Spleen (tissue), 13 donors: ENCODE measurements at places on chromosomes 12 and 14. TPM values are rescaled to one million over a fixed set of nuclear protein-coding genes. Genes with fewer than 3 reads are reported as not detected.

EML5 gene
- 2.7 TPM for total RNA-seq

ASIC1 gene
- 0.91 TPM for total RNA-seq

- no peak overlapping the region for H3K4me3 ChIP-seq
- H3K27ac ChIP-seq = no peak overlapping the region
- no peaks in the 10 kb centered on the region for H3K27me3 ChIP-seq
- peaks cover 6% of the 10 kb centered on the region for H3K4me1 ChIP-seq
- peaks cover 41% of the 10 kb centered on the region for H3K36me3 ChIP-seq
These were observed 266.9 kb downstream of the CCDC91 start for GRCh38 chr12:28456934-28457710.

CYP46A1 gene
- total RNA-seq = 0.85 TPM

GRCh38 chr12:29200586-29200985 lies 51.5 kb downstream of the FAR2 start:
- no peaks in the 10 kb centered on the region for H3K36me3 ChIP-seq
- no peak for DNase-seq
- no peaks in the 10 kb centered on the region for H3K27me3 ChIP-seq

CEP170B gene
- 7.0 TPM for total RNA-seq

PSMB11 gene
- not detected for total RNA-seq

DNA sequence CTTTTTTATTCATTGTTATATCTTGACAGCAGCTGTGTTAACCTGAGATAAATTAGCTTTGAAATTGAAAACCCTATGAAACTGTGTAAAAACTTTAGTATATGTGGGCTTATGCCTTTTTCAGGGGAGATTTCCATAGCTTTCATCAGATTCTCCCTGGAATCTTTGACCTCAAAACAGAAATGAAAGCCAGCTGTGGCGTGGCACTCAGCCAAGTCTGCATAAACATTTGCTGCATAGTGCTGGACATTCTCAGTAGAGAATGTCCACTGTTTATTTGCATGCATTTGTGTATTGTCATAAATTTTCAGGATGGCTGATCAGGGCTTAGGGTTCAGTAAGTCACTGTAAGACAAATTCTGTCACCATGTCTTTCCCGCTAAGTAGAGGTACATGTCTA lies 115.3 kb upstream of the NAP1L1 start:
- no peaks in the 10 kb centered on the region for H3K36me3 ChIP-seq
- DNase-seq = no peak
- H3K27me3 ChIP-seq = no peaks in the 10 kb centered on the region
- no peak overlapping the region for H3K27ac ChIP-seq

KRT75 gene
- total RNA-seq = not detected

- H3K4me3 ChIP-seq = no peak overlapping the region
- no peaks in the 10 kb centered on the region for H3K4me1 ChIP-seq
- no peaks in the 10 kb centered on the region for H3K27me3 ChIP-seq
- no peaks in the 10 kb centered on the region for H3K36me3 ChIP-seq
These were observed 30.9 kb upstream of the WDR89 start for GRCh38 chr14:63672417-63673180.

GRCh38 chr14:21436567-21437062 lies 19.3 kb downstream of the CHD8 start:
- H3K27me3 ChIP-seq = no peaks in the 10 kb centered on the region
- H3K27ac ChIP-seq = peak overlapping the region; percentile 88
- peaks cover 1% of the 10 kb centered on the region for H3K36me3 ChIP-seq
- H3K4me1 ChIP-seq = peaks cover 14% of the 10 kb centered on the region

ADCY4 gene
- total RNA-seq = 88.2 TPM

DNA sequence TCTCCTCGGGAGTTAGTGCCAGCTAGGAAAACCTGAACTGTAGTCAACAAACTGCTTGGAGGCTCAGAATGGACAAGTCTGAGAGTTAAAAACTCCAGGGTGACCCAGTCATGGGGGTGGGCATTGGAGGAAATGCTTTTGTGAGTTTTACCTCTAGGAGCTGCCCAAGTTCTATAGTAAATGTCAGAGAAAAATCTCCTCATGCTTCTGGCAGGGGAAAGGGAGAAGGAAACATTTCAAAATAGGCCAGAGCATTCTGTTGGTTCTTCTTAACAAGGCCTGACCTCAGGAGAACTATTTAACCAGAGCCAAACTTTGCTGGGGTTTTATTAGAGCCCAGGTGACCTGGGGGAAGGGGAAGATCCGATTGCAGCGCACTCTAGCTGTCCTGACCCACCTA lies 12.3 kb downstream of the NINJ2 start:
- H3K27ac ChIP-seq = no peak overlapping the region
- H3K4me1 ChIP-seq = peaks cover 26% of the 10 kb centered on the region
- DNase-seq = peak; percentile 14
- no peaks in the 10 kb centered on the region for H3K27me3 ChIP-seq

- DNase-seq = no peak
- H3K4me1 ChIP-seq = no peaks in the 10 kb centered on the region
- H3K27ac ChIP-seq = no peak overlapping the region
- H3K4me3 ChIP-seq = no peak overlapping the region
- no peaks in the 10 kb centered on the region for H3K27me3 ChIP-seq
These were observed 48.0 kb downstream of the SLC17A8 start for GRCh38 chr12:100404769-100405407.

- H3K36me3 ChIP-seq = no peaks in the 10 kb centered on the region
- H3K4me1 ChIP-seq = peaks cover 79% of the 10 kb centered on the region
- no peak overlapping the region for H3K27ac ChIP-seq
- no peaks in the 10 kb centered on the region for H3K27me3 ChIP-seq
- H3K4me3 ChIP-seq = no peak overlapping the region
These were observed 47.9 kb upstream of the CERS5 start for GRCh38 chr12:50215033-50215432.

A2M gene
- total RNA-seq = 537 TPM

DNA sequence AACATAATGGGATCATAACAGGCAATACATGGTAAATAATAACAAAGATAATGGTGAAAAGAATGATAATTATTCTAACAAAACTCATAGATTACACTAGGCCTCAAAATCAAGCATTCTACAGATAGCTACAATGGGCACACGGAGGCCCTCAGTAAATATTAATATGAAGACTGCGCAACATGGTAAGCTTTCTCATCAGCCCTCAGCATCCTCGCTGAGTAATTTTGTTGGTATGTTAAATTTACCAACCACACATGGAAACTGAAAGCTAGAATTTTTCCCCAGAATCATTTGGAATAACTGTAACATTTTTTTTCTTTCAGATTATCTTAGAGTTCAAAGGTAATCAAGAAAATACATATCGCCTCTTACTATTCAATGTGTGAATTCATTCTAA lies 74.2 kb upstream of the PYGL start:
- no peaks in the 10 kb centered on the region for H3K4me1 ChIP-seq
- no peaks in the 10 kb centered on the region for H3K36me3 ChIP-seq
- no peaks in the 10 kb centered on the region for H3K27me3 ChIP-seq
- H3K27ac ChIP-seq = no peak overlapping the region
- H3K4me3 ChIP-seq = no peak overlapping the region

PLEKHG3 gene
- total RNA-seq = 56.2 TPM

- peak overlapping the region; percentile 95 for H3K27ac ChIP-seq
- DNase-seq = no peak
- H3K4me3 ChIP-seq = peak overlapping the region; percentile 57
These were observed 1.2 kb upstream of the LRRK2 start for GRCh38 chr12:40223646-40224045.

MANSC4 gene
- total RNA-seq = not detected

DNA sequence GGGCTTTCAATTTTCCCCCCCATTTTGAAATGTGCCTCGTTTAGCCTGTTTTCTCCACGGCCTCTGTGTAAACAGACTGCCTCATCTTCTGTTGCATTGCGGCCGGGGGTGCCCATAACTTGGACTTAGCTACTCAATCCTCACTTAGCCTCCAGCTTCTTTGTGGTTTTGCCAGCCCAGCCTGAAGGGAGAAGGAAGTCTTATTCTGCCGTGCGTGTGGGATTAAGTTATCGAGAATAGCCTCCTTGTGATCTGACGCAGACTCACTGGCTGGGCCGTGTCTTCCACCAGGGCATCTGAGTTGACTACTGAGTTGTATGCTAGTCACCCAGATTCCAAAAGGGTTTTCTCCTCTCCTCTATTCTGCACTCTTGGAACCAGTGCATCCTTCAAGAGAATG lies 8.1 kb downstream of the PRKAB1 start:
- peak; percentile 50 for DNase-seq
- peaks cover 36% of the 10 kb centered on the region for H3K4me1 ChIP-seq
- peaks cover 8% of the 10 kb centered on the region for H3K36me3 ChIP-seq
- H3K4me3 ChIP-seq = no peak overlapping the region
- peak overlapping the region; percentile 97 for H3K27ac ChIP-seq

DNA sequence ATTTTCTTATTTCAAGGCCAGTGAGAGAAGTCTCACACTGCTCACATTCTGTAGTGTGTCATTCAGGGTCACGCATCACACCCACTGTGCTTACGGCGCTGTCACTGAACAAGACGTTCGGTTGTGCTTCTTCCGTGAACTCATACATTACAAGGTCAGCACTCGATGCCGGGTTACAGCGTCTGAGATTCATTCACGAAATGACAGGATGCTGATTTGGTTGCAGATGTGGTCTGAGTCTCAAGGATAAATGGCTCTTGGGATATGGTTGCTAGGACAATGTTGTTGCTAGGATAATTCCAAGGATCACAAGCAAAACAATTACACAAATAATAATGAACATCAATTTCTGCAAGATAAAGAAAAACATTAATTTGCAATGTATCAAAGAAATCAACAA lies 47.4 kb downstream of the STX2 start:
- no peak for DNase-seq
- H3K27ac ChIP-seq = no peak overlapping the region
- no peaks in the 10 kb centered on the region for H3K27me3 ChIP-seq
- no peaks in the 10 kb centered on the region for H3K4me1 ChIP-seq
- H3K4me3 ChIP-seq = no peak overlapping the region

GRCh38 chr12:11731042-11731357 lies 81.5 kb downstream of the ETV6 start:
- no peak for DNase-seq
- no peak overlapping the region for H3K4me3 ChIP-seq
- no peaks in the 10 kb centered on the region for H3K36me3 ChIP-seq
- peaks cover 87% of the 10 kb centered on the region for H3K4me1 ChIP-seq
- peak overlapping the region; percentile 72 for H3K27ac ChIP-seq
- H3K27me3 ChIP-seq = no peaks in the 10 kb centered on the region

GARIN6 gene
- total RNA-seq = not detected

DNA sequence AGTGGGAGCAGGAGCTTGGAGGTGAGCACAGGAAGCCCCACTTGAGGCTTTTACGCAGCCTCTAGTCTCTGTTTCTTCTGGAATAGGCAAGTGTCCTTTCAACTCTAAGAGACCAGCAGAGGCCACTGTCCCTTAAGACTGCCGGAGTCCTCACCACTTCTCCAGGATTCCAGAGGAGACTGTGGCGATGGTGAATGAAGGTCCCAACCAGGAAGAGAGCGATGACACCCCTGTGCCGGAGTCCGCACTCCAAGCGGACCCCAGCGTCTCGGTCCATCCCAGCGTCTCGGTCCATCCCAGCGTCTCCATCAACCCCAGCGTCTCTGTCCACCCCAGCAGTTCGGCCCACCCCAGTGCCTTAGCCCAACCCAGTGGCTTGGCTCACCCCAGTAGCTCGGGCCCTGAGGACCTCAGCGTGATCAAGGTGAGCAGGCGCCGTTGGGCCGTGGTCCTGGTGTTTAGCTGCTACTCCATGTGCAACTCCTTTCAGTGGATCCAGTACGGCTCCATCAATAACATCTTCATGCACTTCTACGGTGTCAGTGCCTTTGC lies 442 bp downstream of the FLVCR2 start:
- no peaks in the 10 kb centered on the region for H3K36me3 ChIP-seq
- H3K27me3 ChIP-seq = no peaks in the 10 kb centered on the region
- peak overlapping the region; percentile 84 for H3K27ac ChIP-seq

HSPA2 gene
- 16.6 TPM for total RNA-seq

DNA sequence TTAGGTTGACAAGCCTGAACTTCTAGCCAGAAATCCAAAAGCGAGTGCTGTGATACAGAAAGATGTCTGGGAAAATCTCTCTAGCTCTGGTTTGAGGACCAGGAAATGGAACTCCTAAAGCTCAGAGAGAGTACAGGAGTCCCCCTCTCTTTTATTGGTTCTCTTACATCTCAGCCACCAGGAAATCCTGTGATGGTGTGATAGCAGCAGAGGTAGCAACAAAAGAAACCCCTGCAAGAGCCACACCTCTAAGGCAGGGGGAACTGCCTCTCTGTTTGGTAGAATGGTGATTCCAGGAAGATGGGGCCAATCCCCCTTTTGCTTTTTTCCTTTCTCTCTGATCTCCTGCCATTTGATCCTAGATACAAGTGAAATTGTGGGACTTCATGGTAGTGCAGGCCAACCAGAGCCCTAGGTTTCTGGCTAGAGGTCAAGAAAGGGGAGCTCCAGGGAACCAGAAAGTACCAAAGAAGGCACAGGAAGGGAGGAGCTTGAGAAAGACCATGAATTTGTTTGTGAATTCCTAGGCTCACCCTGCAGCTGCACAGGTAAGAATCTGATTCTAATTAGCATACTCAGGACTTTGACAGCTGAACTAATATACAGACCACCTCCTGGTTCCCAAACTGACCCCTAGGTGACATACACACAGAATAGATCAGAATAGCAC lies 88.5 kb downstream of the PAPLN start:
- no peak overlapping the region for H3K4me3 ChIP-seq
- H3K36me3 ChIP-seq = peaks cover 13% of the 10 kb centered on the region
- H3K27ac ChIP-seq = no peak overlapping the region
- no peaks in the 10 kb centered on the region for H3K27me3 ChIP-seq
- no peak for DNase-seq
- peaks cover 20% of the 10 kb centered on the region for H3K4me1 ChIP-seq

DNA sequence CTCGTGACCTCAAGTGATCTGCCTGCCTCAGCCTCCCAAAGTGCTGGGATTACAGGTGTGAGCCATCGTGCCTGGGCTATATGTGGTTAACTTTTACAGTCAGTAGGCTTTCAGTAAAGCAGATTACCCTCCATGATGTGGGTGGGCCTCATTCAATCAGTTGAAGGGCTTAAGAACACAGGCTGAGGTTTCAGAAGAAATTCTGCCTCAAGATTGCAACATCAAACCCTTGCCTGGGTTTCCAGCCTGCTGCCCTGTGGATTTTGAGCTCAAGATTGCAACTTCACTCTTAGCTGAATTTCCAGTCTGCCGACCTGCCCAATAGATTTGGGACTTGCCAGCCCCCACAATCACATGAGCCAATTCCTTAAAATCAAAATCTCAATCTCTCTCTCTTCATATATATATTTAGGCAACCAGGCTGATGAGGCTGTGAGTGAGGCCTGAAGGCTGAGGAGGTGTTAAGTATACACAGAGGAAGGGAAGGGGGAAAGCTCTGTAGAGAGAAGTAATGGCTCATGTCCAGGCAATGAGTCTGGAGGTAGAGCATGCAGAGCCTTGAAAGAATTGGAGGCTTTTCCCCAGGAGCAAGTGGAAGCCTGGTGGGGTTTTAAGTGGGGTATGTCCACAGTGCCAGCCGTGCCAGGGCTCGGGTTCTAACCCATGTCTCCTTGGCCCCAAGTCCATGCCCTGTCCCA lies 33.3 kb upstream of the ACTN1 start:
- DNase-seq = no peak
- no peaks in the 10 kb centered on the region for H3K36me3 ChIP-seq
- no peaks in the 10 kb centered on the region for H3K27me3 ChIP-seq
- H3K4me3 ChIP-seq = no peak overlapping the region

GRCh38 chr12:119594399-119594730 lies 791 bp downstream of the TMEM233 start:
- no peaks in the 10 kb centered on the region for H3K36me3 ChIP-seq
- peak overlapping the region; percentile 38 for H3K4me3 ChIP-seq
- H3K4me1 ChIP-seq = no peaks in the 10 kb centered on the region
- H3K27ac ChIP-seq = no peak overlapping the region
- H3K27me3 ChIP-seq = peaks cover 29% of the 10 kb centered on the region
- DNase-seq = no peak

LMNTD1 gene
- not detected for total RNA-seq

ING4 gene
- total RNA-seq = 53.8 TPM

ZNF891 gene
- 4.7 TPM for total RNA-seq

COL2A1 gene
- 0.47 TPM for total RNA-seq

GRCh38 chr14:29282169-29282568 lies 515.6 kb downstream of the FOXG1 start:
- H3K4me3 ChIP-seq = no peak overlapping the region
- H3K27ac ChIP-seq = no peak overlapping the region
- no peak for DNase-seq
